ENCODE measurements at places on chromosomes 13 and 19. TPM values are rescaled to one million over a fixed set of nuclear protein-coding genes. Genes with fewer than 3 reads are reported as not detected.
A peak's percentile ranks its signal among the peaks of the same experiment; 100 is the strongest.

GRCh38 chr19:44677019-44677811 lies 5.9 kb downstream of the CEACAM19 start:
- no peak for DNase-seq

GRCh38 chr13:100767192-100767591 lies 92.6 kb upstream of the TMTC4 start:
- DNase-seq, result no peak

- no peak for DNase-seq
Measured at GRCh38 chr19:42370068-42370520, 20.0 kb downstream of the CNFN start.

SPC24 gene
- total RNA-seq, result 0.81 TPM

GRCh38 chr13:49669735-49670309 lies 21.5 kb downstream of the EBPL start:
- no peak for DNase-seq

GRCh38 chr19:19691683-19692082 lies 23.0 kb downstream of the ZNF101 start:
- peak; percentile 32 for DNase-seq

ZNF701 gene
- 11.3 TPM for total RNA-seq

DNA sequence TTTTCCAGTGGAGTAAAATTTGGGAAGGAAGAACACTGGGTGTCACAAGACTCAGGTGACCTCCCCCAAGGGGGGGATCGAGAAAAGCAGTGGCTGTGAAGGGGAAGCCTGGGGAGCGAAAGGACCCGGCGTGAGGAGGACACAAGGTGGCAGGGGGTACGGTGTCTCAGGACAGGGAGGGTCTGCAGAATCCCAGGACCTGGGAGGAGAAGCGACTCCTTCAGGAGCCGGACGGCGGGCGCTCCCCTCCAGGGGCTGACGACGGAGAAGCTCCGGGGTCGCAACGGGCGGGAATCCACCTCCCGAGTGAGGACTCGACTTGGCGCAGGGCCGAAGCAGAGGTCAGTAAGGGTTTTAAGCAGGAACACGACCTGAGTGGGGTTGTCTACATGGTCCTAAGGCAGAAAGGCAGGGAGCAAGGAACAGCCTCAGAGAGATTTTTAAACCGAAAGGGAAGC lies 529 bp downstream of the ZNF836 start:
- no peak for DNase-seq

C1QTNF9B gene
- total RNA-seq, result not detected

- DNase-seq, result no peak
Measured at GRCh38 chr19:6491802-6492592, 10.1 kb downstream of the TUBB4A start.

DNA sequence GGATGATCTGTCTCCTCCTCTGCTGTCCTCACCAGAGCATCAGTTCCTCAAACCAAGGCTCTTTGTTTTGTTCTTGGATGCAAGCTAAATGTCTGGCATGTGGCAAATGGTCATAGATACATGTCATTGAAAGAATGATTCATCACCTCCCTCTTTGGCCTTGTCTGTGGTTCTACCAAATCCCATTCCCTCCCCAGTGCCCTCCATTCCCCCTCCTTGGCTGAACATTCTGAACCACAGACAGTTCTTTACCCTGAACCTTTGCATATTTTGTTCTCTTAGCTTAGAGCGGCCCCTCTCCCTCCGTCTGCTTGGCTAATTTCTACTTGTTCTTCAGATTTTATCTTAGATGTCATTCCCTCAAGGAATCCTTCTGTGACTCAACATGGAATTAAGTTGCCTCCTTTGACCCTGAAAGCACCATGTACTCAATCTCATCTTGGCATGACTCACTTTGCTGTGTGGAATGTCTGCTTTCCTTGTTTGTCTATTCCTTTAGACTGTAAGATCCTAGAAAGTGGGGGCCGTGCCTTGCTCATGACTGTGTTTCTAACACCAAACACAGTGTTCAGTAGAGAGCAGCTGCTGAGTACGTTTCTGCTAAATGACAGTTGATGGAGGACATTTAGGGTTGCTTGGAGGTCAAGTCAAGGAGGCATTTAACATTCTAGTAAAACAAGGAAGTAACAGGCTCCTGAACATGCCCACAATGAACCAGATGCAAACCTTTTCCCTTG lies 8.1 kb downstream of the ALOX5AP start:
- DNase-seq, result no peak

GRCh38 chr13:34634448-34634847 lies 307.6 kb upstream of the NBEA start:
- no peak for DNase-seq

DNA sequence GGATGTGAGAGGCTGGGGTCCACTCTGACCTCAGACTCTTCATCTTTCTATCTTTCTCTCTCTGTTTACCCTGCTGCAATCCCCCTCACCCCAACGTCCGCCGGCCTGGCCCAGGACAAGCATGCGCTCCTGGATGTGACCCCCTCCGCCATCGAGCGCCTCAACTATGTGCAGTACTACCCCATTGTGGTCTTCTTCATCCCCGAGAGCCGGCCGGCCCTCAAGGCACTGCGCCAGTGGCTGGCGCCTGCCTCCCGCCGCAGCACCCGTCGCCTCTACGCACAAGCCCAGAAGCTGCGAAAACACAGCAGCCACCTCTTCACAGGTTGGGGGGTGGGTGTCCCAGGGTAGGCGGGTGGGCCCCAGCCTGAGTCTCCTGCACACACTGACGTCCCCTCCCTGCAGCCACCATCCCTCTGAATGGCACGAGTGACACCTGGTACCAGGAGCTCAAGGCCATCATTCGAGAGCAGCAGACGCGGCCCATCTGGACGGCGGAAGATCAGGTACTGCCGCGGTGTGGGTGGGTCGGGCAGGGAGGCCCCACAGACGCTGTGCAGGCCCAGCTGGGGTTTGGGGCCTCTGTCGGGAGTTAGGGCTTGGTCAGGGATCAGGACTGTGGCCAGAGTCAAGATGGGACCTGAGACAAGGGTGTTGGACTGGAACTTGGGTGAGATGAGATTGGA lies 15.0 kb downstream of the APBA3 start:
- DNase-seq, result no peak

DNA sequence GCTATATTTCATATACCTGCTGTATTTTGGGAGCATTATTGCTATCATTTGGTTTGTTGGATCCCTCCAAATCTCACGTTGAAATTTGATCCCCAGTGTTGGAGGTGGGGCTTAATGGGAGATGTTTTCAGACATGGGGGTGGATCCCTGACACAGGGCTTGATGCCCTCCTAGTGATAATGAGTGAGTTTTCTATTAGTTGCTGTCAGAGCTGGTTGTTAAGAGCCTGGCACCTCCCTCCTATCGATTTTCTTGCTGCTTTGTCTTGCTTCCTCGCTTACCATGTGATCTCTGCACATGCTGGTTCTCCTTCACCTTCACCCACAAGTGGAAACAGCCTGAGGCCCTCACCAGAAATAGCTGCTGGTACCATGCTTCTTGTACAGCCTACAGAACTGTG lies 259.9 kb upstream of the STARD13 start:
- DNase-seq, result no peak

GRIN2D gene
- 2.3 TPM for total RNA-seq

KRTDAP gene
- not detected for total RNA-seq

GRCh38 chr19:42098781-42099180 lies 22.8 kb downstream of the ZNF574 start:
- no peak for DNase-seq

- DNase-seq, result peak; percentile 95
Measured at GRCh38 chr19:51702103-51702824, 9.1 kb downstream of the SPACA6 start.

CEACAM16 gene
- total RNA-seq, result not detected

DNA sequence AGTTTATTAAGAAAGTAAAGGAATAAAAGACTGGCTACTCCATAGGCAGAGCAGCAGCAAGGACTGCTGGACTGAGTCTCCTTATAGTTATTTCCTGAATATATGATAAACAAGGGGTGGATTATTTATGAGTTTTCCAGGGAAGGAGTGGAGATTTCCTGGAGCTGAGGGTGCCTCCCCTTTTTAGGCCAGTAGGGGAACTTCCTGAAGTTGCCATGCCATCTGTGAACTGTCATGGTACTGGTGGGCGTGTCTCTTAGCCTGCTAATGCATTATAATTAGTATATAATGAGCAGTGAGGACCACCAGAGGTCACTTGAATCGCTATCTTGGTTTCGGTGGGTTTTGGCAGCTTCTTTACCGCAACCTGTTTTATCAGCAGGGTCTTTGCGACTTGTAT lies 13.5 kb downstream of the ZSCAN5A start:
- DNase-seq, result no peak

DNA sequence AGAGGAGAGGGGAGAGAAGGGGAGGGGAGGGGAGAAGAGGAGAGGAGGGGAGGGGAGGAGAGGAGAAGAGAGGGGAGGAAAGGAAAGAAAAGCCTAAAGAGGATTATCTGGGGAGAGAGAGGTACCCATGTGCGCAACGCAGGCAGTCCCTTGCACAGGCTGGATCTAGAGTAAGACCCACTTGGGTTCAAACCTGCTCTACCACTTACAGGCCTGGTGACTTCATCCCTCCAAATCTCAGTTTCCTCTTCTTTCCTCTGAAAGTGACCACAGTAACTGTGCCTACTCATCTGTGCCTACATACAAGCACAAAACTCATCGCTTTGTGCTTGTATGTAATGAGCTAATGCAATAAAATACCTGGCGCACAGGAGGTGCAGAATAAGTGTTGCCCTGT lies 732 bp upstream of the MAP1S start:
- no peak for DNase-seq

GRCh38 chr13:52187029-52187423 lies 27.6 kb upstream of the NEK3 start:
- DNase-seq, result no peak

- DNase-seq, result peak; percentile 76
Measured at GRCh38 chr13:113915012-113915763, 51.3 kb upstream of the GAS6 start.

- no peak for DNase-seq
Measured at GRCh38 chr13:37870489-37870845, 895 bp upstream of the TRPC4 start.

- DNase-seq, result no peak
Measured at GRCh38 chr13:28282451-28282850, 144.1 kb downstream of the PAN3 start.

DNA sequence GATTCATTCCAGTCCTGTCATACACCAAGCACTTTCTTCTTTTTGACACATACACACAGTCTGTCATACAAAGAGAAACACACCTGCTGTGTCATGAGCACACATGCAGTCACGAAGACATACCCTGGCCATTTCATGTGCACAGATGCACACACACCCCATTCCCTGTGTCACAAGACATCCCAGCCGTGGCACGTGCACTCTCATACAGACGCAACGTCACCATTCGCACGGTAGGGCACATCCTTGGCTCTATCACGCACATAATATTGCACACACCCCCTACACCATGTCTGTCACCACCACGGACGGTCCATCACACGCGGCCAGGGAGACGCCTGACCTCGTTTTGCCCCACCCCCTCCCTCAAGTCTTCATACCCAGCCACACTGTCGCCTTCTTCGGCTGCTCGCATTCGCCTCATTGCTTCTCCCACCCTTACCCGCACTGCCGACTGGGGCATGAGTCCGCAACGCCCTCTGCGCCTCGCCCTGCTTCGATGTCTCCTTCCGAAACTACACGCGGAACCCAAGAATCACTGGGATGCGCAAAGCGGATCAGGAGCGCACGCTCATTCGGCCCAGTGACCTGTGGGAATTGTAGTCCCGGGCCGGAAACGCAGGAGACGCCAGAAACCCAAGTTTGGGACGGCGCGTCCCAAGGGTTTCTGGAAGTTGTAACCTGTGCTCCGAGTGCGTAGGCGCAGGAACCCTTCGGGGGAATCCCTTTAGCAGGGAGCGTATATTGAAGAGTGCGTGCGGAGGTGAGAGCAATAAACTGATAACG lies 6.8 kb upstream of the ZNF283 start:
- peak; percentile 84 for DNase-seq

DNA sequence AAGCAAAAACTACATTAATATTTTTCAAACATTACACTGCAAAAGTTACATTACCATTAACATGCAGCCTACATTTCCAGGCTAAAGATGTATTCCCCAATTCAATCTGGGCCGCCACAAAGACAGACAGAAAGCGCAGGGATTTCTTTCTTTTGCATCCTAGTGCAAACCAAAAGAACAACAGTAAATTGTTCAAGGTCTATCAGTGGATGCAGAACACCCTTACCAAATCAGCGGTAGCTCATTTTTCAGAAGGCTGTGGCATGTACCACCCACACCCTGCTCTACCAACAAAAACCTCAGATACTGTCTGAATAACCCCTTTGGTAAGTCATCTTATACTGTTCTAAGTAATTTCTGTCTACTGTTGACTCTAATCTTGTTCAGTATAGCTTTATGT lies 3.6 kb downstream of the TPT1 start:
- no peak for DNase-seq

DNA sequence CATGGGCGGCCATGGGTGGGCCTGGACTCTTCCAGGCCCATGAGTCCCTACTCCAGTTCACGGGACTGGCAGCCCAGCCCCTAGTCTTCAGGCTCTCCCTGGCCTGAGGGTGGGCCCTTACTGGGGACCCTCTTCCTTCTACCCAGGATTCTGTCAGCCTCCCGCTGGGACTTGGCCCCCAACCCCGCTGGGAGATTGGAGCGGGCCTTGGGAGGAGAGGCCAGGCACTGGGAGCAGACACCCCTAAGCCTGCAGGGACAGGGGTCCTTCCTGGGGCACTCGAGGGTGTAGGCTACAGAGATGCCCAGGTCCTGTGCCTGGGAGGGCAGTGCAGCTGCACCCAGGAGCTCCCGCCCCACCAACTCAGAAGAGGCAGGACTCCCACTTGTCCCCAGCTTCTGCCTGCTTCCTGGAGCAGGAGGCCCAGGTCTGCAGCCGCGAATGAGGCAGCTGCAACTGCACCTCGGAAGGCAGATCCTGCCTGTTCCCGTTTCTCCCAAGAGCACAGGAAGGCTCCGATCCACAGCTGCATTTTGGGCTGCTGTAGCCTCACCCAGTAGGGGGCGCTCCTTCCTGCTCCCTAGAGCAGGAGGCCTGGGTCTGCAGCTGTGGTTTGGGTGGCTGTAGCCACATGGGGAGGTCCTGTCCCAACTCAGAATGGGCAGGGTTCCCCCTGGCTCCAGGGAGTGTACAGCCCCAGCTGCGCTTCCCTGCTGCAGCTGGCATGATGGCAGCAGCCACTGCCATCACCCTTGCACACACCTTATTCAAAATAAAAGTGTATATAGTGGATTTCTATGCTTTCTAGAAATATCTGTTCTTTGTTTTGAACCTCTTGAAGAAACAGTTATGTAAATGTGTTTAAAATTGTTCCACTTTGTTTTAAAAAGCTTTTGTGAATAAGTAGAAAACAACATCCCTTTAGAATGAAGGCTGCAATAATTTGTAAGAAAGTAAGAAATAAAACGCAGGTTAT lies 46.8 kb downstream of the TEX26 start:
- DNase-seq, result no peak

DNA sequence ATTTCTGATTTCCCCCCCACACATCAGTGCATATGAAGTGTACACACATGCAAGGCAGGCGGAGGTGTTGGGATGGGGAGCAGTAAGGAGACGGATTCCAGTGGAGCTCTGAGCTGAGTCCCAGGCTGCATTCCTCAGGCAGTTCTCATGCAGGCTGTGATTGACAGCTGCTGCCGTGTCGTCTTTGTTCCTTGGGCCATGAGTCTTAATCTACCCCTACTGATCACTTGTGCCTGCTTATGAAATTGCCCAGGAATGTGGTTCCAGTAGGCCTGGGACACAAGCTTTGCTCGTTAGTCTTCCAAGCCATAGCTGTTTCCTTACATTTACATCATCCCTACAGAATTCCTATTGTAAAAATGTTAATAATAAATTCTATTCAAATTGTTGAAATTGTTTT lies 1241.9 kb downstream of the UQCRFS1 start:
- DNase-seq, result no peak

- no peak for DNase-seq
Measured at GRCh38 chr13:103671547-103671946, 605.3 kb upstream of the SLC10A2 start.
